DMS 273 treated with DMSO at 0.1 percent for 48 hours (cell line): ENCODE measurements at places on chromosomes 6 and 20.

DNA sequence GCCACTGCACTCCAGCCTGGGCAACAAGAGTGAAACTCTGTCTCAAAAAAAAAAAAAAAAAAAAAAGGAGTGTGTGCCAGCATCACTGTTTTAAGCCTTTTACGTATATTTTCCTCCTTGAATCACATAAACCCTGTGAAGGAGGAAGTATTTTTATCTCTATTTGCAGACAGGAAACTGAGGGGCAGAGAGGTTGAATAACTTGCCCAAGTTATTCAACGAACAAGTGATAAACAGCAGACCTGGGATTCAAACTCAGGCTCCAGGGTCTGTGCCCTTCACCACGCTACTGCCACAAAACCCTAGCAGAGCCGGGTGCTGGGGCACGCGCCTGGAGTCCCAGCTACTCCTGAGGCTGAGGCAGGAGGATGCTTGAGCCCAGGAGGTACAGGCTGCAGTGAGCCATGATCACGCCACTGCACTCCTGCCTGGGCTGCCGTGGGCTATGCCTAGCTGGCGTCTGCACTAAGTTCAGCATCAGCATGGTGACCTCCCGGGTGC is 9.4 kb upstream of the AVP start:
- DNase-seq: no peak

GRCh38 chr20:50610212-50610718 is 81.1 kb downstream of the RIPOR3 start:
- no peak for DNase-seq

DNA sequence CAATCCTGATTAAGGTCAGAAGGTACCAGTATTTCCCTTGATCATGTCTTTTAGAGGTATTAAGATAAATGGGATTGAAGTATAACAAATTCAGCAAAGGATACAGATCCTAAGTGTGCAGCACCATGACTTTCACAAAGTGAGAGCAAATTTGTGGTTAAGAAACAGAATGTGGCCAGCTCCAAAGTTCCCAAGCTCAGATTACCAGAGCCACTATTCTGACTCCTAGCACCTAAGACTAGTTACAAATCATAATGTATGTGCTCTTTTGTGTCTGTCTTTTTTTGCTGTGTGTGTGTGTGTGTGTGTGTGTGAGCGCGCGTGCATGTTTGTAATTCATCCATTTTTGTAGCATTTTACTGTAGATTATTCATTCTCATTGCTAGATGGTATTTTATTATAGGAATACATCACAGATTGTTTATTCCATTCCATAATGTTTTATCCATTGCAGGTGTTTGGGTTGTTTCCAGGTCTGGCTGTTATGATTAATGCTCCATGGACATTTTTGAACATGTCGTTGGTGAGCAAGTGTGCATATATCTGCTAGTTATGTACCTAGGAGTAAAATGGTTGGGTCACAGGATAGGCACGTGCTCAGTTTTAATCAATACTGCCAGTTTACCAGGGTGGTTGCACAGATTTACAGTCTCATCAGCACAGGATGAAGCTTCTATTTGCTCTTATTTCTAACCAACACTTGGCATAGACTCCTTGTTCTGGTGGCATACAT is 314.0 kb upstream of the JAG1 start:
- DNase-seq: no peak

DNA sequence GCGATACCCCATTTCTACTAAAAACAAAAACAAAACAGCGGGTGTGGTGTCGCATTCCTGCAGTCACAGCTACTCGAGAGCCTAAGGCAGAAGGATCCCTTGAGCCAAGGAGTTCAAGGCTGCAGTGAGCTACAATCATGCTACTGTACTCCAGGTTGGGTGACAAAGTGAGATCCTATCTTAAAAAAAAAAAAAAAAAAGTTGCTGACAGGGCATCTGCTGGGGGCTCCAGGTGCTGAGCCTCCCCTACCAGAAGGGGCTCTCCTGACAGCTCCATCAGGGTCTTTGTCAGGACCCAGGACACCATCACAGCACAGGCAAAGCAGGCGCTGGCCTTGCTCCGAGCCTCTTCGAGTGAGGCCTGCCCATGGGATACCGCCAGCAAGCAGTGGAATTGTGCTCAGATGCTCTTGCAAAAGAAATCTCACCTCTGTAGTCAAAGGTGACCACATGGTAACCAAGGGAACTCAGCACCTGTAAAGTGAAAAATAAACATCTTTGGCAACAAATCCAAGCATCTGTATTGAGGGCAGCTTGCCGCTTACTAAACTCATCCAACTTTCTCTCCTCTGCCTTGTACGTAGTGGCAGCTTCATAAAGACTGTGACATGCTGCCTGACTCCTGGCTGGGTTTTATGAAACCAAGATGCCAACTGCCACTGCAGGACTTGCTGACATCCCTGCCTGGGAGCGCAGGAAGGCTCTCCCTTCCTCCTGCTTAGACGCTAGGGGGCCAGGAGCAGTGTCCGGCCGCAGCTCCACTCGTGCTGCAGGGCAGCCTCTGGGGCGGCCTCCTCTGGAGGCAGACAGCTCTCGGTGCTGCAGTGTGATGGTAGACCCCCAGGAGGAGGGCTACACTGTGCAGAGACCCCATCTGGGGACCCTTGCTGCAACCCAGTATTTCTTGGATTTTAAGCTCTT is 66.9 kb downstream of the PYGB start:
- no peak for DNase-seq

DNA sequence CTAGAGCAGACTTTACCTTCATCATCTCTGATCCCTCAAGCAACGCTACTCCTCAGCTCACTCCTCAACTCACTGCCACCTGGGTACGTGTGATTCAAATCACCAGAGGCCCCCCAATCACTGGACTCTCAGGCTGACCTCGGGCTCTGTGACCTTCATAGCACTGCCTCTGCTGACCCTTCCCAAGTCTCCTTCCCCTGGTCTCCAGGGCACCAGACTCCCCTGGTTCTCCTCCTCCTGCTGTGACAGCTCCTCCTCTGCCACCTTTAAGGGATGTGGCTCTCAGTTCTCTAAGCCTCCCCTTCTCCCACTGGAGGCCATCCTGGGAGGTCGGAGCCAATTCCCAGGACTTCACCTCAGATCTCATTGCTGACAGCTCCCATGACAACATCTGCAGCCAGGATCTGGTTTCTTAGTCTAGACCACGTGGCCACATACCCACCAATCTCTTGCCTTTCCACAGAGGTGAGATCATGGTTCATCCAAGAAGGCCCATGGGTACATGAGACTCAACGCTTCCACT is 90.4 kb downstream of the NFATC2 start:
- DNase-seq: no peak

DNA sequence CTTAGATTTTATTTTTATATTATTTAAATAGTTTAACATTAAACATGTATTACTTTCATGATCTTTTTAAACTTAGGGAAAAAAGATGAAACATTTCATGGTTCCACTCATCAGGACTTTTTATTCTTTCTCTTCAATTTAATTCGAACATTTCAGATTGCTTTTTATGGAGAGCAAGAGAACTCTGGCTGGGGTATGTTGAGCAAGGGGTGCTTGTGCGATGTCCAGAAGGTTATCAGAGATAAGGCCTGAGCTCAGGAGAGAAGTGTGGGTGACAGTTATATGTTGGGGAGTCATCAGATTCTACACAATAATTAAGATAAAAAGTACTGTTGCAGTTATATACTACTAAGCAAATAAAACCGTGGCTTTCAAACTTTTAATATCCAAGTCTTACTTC is 37.5 kb downstream of the FKBP5 start:
- DNase-seq: no peak

DNA sequence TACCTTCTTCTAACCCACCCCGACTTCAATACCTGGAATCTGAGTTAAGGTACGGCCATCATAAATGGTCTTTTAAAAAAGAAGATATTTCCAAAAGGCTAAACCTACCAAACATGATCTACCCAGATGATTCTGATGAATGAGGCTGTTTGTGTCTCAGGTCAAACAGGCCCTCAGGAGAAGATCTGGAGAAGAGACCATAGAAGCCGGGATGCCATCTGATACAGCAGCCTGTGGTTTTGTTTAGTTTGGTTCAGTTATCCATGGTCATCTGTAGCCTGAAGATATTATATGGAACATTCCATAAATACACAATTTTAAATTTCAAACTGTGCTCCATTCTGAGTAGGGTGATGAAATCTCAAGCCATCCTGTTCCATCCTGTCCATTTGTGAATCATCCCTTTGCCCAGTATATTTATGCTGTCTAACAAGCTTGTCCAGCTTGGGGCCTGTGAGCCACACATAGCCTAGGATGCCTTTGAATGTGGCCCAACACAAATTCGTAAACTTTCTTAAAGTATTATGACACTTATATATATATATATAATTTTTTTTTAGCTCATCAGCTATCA is 4.0 kb upstream of the CAP2 start:
- DNase-seq: no peak

DNA sequence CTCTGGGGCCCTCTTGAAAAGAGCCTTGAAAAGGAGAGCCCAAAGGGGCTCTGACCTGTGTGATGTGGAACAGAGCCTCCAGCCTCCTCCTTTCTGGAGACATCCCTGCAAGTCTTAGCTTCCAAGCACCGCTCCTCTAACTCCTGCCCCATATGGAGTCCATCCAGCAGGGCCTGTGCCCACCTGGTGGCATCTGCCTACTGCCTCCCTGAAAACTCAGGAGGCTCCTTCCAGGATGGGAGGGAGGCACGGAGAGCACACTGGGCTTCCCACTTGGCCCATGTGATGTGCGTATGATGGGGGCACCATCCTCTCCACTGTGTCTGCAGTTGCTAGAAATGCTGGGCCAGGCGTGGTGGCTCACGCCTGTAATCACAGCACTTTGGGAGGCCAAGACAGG is 98.1 kb downstream of the SYNDIG1 start:
- no peak for DNase-seq

- no peak for DNase-seq
These were observed 102.2 kb upstream of the SLC24A3 start for GRCh38 chr20:19110285-19110684.

DNA sequence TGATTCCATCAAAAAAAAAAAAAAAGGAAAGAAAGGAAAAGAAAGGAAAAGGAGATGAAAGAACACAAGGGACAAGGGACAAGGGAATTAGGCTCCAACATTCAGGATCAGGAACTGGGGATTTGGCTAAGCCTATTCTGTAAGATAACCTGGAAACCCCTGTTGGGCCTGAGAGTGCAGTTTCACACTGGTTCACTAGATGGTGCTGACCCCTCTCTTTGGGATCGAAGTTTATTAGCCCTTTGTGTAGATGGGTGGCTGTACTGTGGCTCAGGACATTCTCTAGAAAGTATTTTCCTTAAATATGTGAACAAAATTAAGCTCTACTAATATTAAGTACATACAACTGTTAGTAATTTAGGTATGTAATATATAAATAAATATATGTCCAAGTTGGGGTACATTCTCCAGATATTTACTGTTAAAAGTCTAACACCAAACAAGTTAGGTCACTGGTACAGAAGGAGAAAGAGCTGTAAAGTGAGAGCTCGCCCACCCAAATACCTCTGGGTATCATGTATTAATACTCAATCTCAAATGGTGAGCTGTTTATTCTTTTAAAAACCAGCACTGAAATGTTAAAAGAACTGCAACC is 6.3 kb downstream of the OR2A4 start:
- peak; percentile 20 for DNase-seq

GRCh38 chr6:79066828-79067227 is 11.2 kb downstream of the PHIP start:
- no peak for DNase-seq

GRCh38 chr6:44059359-44060346 is 67.6 kb downstream of the MRPL14 start:
- no peak for DNase-seq

GRCh38 chr20:51535075-51535386 is 7.5 kb downstream of the NFATC2 start:
- no peak for DNase-seq

DNA sequence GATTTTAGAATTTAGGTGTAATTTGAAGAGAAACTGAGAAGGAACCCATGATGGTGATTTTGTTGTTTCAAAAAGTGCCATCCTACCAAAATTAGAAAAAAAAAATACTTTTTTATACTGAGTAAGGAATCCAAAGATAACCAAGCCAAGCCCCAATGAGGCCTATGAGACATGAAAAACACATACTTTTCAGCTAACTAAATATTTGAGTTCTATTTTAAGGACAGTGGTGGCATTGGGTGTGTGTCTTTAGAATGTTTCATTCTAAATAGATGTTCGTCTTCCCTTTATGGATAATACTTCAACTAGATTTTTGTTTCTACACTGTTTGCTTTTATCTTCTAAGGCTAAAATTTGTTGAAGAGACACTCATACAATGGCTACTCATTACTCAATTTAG is 9.6 kb downstream of the CD24 start:
- DNase-seq: no peak

DNA sequence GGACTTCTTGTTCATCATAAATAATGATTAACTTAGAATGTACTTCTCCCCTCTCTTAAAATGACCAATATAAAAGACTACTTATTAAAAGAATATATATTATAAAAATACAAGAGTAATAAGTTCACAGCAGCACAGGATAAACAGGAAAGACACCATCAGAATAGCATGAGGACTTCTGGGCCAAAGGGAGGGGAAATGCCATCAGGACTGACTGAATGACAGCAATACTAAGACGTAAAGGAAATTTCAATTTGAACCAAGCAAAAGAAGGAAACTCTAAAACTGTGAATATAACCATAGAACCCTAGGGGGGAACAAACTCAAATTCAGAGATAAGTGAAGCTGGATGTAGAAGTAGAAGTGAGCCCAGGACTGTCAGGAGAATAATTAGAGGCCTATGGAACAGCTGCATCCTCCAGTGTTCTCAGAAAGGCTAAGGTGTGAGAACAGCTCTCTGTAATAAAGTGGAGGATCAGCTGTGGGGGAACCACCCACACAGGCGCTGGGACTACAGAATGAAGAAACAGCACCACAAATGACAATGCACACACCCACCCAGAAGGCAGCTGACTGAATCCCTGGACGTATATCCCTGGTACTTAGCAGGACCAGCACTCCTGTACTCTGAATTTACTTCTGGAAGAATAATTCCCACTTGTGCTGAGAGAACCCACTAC is 37.8 kb downstream of the ZHX3 start:
- DNase-seq: no peak

DNA sequence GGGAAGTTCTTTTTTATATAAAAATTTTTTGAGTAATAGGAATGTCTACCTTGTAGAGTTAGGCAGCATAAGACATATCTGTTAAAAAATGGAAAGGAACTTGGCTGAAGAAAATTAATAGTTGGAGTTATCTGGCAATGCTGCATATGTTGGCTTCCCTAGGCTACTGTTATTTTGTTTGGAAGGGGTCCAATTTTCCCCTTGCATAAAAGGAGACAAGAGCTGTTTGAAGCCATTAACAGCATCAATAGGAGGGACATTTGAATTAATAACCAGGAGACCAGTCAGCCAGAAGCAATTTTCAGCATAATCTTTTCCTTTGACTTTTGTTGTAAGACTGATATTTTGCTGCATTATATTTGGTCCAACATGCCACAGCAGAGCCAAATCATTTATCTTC is 80.9 kb upstream of the TAB2 start:
- peak; percentile 39 for DNase-seq

- DNase-seq: no peak
These were observed 47.5 kb upstream of the POPDC3 start for GRCh38 chr6:105227295-105227767.

- no peak for DNase-seq
These were observed 106.3 kb downstream of the OGFRL1 start for GRCh38 chr6:71394926-71395325.

- DNase-seq: no peak
These were observed 97.3 kb upstream of the SHLD1 start for GRCh38 chr20:5652626-5653553.
